NCI-H748 treated with DMSO at 0.1 percent for 48 hours (cell line): ENCODE measurements at places on chromosomes 1 and 21.

DNA sequence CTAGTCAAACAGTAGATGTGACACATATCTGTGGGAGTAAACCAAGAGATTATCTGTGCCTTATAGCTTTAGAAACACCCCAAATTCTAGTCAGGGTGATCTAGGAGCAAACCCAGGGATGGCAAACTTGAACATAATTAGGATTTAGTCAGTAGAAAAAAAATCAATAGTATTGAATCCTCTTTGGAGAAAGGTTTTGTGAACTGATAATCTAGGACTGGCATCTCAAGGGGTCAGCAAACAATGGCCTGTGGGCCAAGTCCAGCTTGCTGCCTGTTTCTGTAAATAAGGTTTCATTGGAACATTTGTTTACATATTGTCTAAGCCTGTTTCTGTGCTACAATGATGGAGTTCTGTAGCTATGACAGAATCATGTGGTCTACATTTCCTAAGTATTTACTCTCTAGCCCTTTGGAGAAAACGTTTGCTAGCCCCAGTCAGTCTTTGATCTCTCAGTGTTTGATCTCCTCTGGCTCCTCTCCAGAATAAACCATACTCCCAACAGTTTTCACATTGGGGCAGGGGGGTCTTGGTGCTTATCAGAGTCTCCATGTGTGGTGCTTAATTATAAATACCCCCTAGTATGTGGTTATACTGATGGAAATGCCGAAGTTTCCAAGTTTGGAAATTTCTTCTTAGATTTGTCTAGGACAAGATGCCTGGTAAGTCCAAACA is 385.8 kb downstream of the NTNG1 start:
- DNase-seq = no peak

GRCh38 chr1:151975311-151976014 is 18.2 kb downstream of the S100A10 start:
- DNase-seq = no peak

DNA sequence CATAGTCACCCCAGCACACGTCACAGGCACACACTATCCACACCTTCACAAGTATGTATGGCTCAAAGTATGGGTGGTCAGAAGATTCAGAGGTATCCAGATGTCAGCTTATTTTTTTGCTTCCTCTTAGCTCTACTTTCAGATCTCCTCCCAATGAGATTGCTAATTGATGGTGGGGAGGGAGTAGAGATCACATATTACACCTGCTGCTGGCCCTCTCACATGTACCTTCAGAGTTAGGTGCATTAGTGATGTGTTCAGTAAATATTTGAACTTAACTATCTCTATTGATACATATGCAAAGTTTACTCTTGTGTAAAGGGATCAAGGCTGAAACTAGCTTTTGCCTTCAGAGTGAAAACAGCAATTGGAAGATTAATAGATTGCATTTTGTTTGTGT is 262.6 kb downstream of the PCP4 start:
- DNase-seq = peak; percentile 38

DNA sequence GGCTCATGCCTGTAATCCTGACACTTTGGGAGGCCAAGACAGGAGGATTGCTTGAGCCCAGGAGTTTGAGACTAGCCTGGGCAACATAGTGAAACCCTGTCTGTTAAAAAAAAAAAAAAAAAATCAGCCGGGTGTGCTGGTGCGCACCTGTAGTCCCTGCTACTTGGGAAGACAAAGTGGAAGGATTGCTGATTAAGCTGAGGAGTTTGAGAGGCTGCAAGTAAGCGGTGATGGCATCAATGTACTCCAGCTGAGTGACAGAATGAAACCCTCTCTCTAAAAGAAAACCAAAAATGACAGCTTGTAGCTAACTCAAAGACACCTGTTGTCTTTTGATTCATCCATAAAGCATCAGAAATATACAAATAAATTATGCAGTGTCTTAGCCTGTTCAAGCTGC is 31.8 kb downstream of the SIPA1L2 start:
- DNase-seq = no peak

DNA sequence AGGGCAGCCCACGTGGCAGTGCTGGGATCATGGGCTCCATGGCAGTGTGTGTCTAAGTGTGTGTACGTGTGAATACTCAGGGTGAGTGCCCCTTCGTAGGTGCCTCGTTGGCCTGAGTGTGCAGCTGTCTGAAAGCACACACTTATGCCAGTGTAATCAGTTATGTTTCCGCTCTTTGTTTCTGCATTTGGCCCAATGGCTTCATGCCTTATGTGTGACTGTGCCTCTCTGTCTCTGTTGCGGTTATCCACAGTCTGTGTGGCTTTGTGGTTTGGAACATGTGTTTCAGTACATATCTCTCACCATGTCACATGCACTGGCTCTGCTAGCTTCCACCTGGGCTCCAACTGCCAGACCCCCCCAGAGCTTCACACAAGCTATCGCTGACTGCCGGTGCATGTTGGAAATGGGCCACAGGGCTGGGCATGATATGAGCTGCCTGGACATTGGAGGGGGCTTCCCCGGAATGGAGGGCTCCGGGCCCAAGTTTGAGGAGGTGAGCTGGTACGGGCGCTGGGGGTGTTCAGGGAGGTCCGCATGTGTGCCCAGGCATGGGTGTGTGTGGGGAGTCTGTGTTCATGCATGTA is 70.3 kb upstream of the TINAGL1 start:
- no peak for DNase-seq

GRCh38 chr1:165056914-165057313 is 299.6 kb downstream of the LMX1A start:
- DNase-seq = peak; percentile 52

DNA sequence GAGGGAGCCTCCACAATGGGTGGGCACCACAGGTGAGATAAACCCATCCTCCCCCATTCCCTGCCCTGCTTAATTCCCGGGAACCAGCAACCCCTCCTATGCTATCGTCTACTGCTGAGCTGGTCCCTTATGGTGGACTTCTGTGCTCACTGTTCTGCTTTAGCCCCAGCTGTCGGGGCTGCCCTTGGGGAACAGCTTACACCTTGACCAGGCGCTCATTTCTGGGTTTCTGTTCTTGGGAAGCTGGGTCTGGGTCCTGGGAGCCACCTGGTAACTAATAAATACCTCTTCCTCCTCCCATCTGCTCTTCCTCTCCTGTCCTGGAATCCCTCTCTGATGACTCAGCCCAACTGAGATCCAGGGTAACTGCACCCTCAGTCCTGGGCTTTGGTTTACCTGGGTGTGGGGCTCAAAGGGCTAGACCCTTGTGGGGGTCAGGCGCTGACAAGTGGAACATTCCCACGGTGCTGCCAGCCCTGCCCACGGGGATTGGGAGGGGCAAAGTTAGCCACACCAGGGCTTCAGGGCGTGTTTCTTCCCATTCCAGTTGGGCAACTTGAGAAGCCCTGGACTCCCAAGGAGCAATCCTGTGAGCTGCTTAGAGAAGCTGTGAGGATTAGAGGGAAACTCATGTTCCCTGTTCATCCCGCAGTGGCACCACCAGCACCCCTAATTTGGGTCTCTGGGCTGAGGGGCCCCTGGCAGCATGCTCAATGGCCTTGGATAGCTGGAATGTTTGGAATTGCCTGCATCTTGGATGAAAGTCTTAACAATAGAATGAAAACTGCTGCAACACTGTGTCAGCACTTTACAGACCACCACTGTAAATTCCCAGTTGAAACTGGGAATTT is 1.6 kb downstream of the PCAT6 start:
- no peak for DNase-seq

DNA sequence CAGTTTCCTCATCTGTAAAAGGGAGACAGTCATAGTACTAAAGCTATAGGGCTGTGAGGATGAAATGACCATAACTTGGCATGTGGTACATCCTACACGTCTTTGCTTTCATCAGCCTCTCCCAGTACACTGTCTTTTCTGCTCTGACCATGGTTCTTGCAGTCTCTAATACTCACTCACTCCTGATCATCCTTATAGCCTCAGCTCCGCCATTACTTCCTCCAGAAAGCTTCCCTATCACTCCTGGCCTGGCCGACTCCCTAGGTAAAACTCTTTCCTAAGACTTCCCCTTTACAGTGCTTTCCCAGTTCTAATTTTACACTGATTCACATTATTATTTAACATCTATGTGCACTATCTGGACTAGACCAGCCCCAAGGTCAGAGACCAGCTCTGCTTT is 5.0 kb upstream of the MRPL24 start:
- DNase-seq = no peak
